Activated CD8-positive, alpha-beta memory T cell treated with anti-CD3 and anti-CD28 coated beads, Interleukin-2, amount 10 ng/mL, durations not matched to agents 7 days and 5 days (primary cell): ENCODE measurements at places on chromosomes 12 and 14. TPM values are rescaled to one million over a fixed set of nuclear protein-coding genes. Genes with fewer than 3 reads are reported as not detected.

GRCh38 chr14:70664698-70665447 is 23.2 kb downstream of the TTC9 start:
- no peak for DNase-seq
- H3K36me3 ChIP-seq, result peaks cover 22% of the 10 kb centered on the region
- no peak overlapping the region for H3K4me3 ChIP-seq
- H3K4me1 ChIP-seq, result peaks cover 36% of the 10 kb centered on the region

PLEKHG7 gene
- not detected for total RNA-seq

MYH7 gene
- total RNA-seq, result 0.16 TPM

DNA sequence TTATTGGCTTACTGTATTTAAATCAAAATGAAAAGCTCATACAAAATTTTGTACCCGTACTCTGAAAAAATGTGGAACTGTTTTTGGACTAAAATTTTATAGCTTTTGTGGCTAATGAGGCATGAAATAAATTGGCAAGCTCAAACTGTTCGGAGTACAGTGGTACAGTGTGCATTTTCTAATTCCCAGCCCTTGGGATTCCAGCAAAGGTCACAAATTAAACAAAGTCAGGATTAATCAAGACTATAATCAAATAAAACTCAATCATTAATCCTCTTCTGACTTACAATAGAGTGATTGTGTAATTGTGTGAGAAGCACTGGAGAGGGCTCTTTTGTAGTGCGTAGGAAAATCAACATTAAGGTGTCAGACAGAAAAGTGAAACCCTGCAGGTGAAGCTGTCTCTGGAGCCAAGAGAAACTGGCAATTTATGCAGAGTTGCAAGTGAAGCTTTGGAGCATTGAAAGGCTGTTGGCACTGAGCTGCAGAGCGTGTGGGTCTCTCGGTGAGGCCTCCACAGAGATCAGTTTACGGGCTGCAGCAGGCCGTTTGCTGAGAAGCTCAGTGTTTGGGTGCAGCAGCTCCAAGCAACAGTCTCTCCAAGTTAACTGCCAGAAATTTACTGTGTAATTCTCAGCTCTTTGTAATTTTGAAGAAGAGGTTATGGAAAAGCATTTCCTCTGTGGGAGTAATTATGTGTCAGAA is 275.9 kb downstream of the FBXL14 start:
- peaks cover 3% of the 10 kb centered on the region for H3K4me1 ChIP-seq
- peaks cover 10% of the 10 kb centered on the region for H3K36me3 ChIP-seq
- H3K27me3 ChIP-seq, result no peaks in the 10 kb centered on the region
- H3K27ac ChIP-seq, result no peak overlapping the region
- no peak overlapping the region for H3K4me3 ChIP-seq

INSM2 gene
- not detected for total RNA-seq

DNA sequence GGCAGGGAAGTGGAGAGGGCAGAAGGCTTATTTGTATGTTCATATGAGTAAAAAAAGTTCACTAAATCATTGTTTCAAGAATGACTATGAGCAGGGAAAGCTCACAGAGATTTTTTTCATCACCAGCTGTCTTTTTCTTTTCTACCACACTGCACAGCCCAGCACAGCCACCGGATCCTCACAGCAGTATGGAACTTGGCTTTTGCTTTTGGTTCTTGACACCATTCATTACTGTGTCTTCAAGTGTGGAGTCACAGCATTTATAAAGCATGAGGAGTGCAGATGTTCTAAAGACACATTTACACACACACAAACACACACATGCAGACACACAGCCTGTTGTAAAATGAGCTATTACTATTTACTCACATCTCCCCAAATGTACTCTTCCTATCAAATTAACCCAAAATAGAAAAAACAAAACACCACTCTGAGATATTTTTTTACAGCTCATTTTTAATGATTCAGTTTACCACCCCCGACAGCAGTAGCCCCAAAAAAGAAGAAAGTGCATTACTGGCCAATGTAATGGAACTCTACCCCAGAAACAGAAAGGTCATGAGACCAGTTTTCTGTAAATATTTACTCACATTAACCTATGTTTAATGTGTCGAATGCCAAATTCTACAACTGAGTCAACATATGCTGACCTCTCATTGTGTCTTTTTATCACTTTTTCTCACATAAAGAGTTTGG is 60.5 kb downstream of the BTG1 start:
- no peak for DNase-seq
- peaks cover 15% of the 10 kb centered on the region for H3K4me1 ChIP-seq
- H3K4me3 ChIP-seq, result no peak overlapping the region
- H3K36me3 ChIP-seq, result peaks cover 4% of the 10 kb centered on the region

BCL11B gene
- 66.2 TPM for total RNA-seq

GRCh38 chr12:40587970-40588369 is 104.3 kb upstream of the CNTN1 start:
- DNase-seq, result no peak
- H3K36me3 ChIP-seq, result no peaks in the 10 kb centered on the region
- no peak overlapping the region for H3K27ac ChIP-seq
- no peaks in the 10 kb centered on the region for H3K27me3 ChIP-seq
- no peaks in the 10 kb centered on the region for H3K4me1 ChIP-seq

DNA sequence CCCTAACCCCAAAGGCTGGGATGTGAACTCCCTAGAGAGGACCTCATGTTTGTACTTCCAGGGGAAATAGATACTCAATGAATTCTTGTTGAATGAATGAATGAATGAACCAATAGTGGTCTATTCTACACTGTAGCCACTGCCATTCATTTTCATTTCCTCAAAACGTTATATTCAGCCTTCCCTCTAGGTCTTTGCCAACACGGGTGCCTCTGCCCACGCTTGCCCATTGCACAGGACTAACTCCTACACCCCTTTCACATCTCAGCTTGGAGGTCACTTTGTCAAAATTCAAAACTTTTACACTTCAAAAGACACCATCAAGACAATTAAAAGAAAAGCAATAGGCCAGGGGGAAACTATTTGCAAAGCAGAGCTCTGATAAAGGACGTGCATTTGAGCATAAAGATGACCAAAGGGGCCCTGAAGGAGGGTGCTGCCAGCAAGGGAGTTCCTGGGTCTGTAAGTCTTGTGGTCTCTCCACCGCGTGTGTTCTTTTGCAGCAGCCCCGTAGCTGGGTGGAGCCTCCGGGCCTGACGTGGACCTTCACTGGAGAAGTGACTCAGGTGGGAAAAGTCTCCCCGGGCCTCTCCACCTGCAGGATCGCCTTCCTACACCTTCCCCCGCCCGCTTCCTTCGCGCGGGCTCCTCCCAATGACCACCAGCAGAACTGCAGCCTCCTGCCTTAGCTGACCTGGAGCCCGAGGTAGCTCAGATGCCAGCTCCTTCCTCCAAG is 31.5 kb downstream of the TMEM63C start:
- no peaks in the 10 kb centered on the region for H3K36me3 ChIP-seq
- H3K4me3 ChIP-seq, result no peak overlapping the region
- peak; percentile 57 for DNase-seq
- peaks cover 8% of the 10 kb centered on the region for H3K27me3 ChIP-seq
- no peaks in the 10 kb centered on the region for H3K4me1 ChIP-seq

DNA sequence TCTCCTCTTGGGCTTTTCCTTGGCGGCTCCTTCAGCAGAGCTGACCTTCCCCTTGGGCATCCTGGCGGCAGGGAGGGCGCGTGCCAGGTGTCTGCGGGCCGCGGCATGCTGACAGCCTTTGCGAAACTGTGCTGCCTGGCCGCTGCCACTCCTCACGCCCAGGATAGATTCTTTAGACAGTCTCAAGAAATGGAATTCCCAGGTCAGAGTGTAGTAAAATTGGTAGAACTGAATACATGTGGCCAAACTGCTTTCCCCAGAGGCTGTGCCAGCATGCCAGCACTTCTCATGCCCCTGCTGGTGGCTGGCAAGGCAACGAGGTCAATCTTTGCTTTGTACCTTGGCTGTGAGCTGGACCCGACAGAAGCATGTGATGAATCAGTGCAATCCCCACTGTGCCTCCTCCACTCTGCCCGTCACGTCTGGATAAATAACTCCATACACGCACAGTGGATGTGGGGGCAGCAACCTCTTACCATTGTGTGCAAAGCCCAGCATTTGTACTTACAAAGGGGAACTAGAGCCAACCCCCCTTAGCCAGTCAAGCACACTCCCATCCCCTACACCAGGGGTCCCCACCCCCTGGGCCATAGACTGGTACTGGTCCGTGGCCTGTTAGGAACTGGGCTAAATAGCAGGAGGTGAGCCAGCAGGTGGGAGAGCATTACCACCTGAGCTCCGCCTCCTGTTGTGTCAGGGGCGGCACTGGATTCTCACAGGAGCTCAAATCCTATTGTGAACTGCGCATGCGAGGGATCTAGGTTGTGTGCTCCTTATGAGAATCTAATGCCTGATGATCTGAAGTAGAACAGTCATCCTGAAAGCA is 90.9 kb downstream of the ACTN1 start:
- no peaks in the 10 kb centered on the region for H3K36me3 ChIP-seq
- H3K27me3 ChIP-seq, result no peaks in the 10 kb centered on the region
- no peak for DNase-seq
- H3K27ac ChIP-seq, result no peak overlapping the region
- H3K4me3 ChIP-seq, result no peak overlapping the region

DNA sequence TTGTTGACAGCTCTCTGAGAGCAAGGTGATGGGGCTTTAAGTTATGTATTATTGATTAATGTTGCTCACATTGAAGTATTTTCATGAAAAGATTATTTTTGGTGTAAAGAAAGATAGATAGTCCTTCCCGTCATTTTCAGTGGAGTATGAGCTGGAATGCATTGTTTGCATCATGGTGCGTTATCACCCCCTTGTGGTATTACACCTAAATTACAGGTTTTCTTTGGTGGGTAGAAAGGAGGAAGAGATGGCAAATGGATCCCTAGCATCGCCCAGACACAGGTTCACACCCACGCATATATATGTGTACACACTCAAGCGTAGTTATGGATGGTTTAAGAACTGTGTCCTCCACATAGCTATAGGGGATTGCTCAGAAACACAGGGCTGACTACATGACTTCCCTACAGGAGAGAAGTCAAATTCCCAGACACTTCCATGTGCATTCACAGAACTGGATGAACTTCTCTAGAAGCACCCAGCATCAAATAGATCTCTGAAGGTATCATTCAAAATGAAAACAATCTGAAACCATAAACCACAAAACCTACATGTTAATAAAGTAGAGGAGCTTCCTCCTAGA is 14.4 kb upstream of the SERPINA10 start:
- H3K27ac ChIP-seq, result no peak overlapping the region
- H3K27me3 ChIP-seq, result no peaks in the 10 kb centered on the region
- H3K4me3 ChIP-seq, result no peak overlapping the region
- DNase-seq, result no peak
- H3K4me1 ChIP-seq, result peaks cover 1% of the 10 kb centered on the region

DNA sequence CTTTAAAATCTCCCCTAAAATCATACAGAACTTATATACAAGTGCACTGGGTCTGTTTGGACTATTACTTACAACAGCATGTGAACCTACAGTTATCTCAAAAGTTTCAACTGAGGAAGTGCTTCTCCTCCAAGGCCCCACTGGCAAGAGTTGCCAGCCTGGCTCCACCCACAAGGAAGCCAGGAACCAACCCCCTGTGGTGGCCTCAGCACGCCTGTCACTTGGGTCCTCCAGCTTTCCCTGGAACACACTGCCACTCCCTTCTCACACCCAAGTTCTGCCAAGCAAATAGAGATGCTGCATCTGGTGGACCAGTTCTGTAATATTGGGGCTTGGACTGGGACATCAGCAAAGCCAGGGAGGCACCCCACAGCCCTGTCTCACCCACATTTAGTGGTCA is 115.4 kb downstream of the GCH1 start:
- no peak for DNase-seq
- H3K4me1 ChIP-seq, result peaks cover 10% of the 10 kb centered on the region
- no peaks in the 10 kb centered on the region for H3K36me3 ChIP-seq
- peaks cover 3% of the 10 kb centered on the region for H3K27me3 ChIP-seq
- no peak overlapping the region for H3K27ac ChIP-seq

DNA sequence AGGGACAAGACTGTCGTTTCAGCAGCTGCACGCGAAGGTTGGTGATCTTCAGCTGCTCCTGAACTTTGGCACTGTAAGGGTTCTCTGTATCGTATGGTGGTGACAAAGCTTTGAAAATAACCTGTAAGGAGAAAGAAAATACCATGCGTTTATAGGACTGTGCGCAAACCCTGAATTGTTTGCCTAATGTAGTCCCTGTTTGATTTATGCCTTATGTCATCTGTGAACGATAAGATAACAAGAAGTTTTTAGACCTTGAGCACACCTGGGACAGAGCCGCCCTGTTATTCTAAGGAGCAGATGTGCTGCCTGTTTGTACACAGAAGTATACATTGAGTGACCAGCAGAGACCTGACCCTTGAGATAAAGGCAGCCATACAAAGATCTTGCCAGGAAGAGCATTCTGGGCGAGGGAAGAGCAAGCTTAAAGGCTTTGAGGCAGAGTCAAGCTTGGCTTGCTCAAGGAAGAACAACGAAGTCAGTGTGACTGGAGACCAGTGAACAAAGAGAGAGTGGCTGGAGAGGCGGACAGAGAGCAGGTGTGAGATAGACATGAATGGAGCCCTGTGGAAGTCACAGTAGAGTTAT is 52.4 kb downstream of the NTN4 start:
- DNase-seq, result no peak
- no peaks in the 10 kb centered on the region for H3K4me1 ChIP-seq
- H3K27me3 ChIP-seq, result peaks cover 7% of the 10 kb centered on the region
- no peak overlapping the region for H3K27ac ChIP-seq
- no peaks in the 10 kb centered on the region for H3K36me3 ChIP-seq
- H3K4me3 ChIP-seq, result no peak overlapping the region

- H3K4me1 ChIP-seq, result peaks cover 93% of the 10 kb centered on the region
- H3K27me3 ChIP-seq, result no peaks in the 10 kb centered on the region
- H3K4me3 ChIP-seq, result no peak overlapping the region
- no peak for DNase-seq
- peaks cover 54% of the 10 kb centered on the region for H3K36me3 ChIP-seq
Observed at GRCh38 chr12:108827941-108828340, 29.4 kb downstream of the SSH1 start.

DNA sequence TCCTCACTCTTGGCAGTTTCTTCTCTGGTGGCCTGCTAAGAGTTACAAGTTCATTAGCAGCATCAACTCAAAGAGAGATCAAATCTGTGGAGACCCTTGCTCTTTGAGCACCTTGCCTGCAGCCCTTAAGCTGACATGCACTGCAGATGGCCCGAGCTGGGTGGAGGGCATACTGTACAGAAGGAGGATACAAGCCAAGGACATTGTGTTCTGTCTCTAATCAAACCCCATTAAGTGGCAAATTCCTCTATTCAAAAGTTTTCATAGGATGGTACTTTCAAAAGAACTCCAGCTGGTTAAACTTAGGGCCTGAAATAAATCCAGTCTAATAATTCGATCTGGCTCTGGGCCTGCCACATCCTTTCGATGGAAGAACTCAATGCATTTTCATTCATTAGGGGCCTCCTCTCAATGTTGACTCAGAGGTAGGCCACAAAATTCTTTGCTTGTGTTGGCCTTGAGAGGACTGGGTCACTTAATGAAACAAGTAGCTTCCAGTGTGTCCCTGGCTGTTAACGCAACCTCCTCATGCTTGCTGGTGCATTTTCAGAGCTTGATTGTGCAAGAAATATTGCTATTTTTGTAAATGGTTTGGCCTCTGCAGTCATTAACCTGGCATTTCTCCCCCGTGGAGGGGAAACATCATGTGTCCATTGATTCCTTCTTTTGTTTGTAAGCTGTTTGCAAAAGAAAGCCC is 318.2 kb downstream of the NUAK1 start:
- DNase-seq, result no peak
- H3K4me3 ChIP-seq, result no peak overlapping the region
- no peaks in the 10 kb centered on the region for H3K27me3 ChIP-seq
- H3K4me1 ChIP-seq, result no peaks in the 10 kb centered on the region
- H3K36me3 ChIP-seq, result no peaks in the 10 kb centered on the region
